ENCODE measurements at places on chromosomes 11 and 22.

DNA sequence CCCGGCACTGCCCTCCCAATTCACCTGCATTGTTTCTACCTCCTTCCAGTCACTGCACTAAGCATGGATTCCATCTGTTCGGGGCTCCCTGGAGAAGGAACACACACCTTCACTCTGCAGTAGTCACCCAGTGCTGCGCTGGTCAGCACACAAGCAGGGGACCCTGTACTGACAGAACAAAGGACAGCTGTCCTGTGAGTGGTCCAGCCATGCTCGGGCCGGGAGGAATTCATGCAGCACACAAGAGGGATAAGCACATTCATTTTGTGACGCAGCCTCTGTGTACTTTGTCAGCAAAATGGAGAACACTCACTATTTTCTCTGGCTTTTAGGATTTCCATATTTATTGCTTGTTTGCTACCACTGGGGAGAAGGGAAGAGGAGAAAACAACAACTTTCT, 167.3 kb downstream of the NTM start:
- no peak for DNase-seq

DNA sequence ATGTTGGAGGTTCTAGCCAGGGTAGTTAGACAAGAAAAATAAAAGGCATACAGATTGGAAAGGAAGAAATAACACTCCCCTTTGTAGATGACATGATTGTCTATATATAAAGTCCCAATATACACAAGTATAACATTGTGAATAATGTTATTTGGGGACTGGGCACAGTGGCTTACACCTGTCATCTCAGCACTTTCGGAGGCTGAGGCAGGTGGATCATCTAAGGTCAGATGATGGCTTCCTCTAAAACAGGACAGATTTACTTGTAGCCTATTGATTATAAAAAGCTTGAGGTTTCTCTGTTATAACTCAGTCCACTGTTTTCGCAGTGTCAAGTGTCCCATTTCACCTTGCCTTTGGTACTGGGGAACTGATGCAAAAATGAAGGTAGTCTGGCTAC, 19.6 kb downstream of the ATM start:
- DNase-seq: no peak

GRCh38 chr22:17779286-17780115, 5.2 kb upstream of the BID start:
- DNase-seq: no peak

DNA sequence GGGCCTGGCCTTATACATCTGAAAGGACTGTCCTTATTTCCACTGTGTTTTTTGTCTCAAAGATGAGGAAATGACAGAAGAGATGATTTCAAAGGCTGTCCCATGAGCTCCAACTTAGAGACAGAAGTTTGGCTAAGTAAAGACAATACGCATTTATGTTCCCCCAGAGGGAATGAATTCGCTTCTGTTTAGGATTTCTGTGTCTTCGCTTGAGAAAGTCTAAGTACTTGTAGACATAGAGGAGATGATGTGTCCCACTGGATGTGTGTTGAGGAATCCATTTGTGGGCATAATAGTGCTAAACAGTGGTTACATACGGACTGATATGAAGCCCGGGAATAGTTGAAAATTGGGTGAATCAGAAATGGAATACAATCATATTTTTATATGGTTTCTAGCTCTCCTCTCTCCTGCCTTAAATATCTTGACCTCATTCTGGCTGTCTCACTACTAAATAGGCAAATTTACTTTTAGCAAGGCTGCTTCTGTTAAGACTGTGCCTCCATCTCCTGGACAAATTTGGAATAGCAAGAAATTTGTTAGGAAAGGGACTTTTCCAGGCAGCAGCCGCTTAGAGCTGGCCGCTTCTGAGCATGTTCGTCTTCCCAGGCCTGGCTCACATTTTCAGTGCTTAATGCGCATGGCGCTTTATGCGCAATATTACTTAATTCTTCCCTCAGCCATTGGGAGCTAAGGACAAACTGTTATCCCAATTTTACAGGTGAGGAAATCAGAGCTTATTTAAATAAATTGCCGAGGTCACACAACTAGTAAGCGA, 1.9 kb upstream of the PEX26 start:
- DNase-seq: peak; percentile 90

DNA sequence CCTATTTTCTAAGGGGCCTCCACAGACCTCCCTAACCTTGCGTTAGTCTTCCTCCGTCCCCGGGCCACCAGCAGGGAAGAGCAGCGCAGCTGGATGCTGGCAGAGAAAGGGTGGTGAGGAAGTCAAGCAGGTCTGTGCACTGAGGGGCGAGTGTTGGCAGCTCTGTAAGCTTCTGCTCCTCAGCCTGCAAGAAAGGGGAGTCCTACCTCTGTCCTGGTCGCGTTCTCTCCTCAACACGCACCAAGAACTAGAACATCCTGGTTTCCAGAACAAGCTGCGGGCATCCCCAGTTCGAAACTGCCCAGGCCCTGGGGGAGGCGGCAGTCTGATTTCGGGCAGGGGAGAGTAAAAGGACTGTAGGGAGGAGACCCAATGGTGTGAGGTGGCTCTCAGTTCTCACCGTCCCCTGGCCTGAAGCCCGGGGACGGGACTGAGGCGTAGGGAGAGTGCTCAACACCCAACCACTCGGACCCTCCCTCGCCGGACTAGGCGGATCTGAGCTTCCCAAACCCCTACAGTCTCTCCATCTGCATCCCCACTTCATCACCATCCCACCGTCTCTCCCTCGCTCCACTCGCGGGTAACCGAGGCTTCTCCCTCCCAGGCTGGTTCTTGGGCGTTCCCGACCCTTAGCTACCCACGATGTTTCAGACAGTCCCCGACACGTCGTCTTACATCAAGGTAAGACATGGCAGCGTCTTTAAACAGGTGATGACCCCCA, 7.7 kb upstream of the FLI1 start:
- DNase-seq: no peak

DNA sequence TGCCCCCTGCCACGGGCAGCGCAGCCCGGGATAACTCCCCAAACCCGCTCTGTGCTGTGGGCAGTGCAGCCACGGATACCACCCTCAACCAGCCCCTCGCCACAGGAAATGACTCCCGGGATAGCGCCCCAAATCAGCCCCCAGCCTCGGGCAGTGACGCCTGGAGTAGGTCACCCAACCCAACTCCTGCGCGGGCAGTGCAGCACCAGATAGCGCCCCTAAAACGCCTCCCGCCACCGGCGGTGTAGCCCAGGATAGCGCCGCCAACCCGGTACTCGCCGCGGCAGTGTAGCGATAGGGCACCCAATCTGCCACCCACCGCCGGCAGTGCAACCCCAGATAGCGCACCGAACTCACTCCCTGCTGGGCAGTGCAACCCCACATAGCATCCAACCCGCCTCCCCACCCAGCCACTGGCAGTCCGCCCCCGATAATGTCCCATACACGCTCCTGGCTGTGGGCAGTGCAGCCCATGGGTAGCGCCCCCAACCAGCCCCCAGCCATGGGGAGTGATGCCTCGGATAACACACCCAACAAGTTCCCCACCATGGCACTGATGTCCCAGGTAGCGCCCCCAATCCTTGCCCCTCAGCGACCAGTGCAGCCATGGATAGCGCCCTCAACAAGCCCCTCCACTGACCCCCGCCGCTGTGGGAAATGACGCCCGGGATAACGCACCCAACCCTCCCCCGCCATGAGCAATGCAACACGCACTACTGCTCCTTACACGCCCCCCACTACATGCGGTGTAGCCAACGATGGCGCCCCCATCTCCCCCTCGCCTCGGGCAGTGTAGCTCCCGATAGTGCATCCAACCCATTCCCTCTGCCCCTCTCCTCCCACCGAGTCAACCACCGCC, 1.5 kb downstream of the RFPL2 start:
- DNase-seq: no peak

- DNase-seq: no peak
Observed at GRCh38 chr22:32722441-32722840, 79.1 kb upstream of the TIMP3 start.

Measured in astrocyte of the spinal cord (primary cell).